Amygdala (tissue), 56 donors: ENCODE measurements at places on chromosomes 4 and X.

- no peak for DNase-seq
Measured at GRCh38 chr4:10761903-10762302, 77.3 kb upstream of the CLNK start.

DNA sequence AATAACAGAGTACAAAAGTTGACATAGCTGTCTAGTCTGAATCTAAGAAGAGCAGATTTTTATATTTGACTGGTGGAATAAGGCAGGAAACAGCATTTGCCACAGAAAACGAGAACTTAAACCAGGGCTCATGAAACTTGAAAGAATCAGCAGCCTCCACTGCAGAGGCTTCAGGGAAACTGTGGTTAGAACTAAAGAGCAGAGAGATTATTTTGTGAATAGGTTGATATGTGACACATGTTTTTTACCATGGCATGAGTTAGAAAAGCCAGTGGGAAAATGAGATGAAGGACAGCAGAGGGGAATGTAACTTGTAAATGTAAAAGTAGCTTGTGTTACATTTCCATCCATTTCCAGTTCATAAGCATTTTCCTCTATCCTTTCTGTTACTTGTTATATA, 63.7 kb upstream of the CAMK2D start:
- DNase-seq = no peak

DNA sequence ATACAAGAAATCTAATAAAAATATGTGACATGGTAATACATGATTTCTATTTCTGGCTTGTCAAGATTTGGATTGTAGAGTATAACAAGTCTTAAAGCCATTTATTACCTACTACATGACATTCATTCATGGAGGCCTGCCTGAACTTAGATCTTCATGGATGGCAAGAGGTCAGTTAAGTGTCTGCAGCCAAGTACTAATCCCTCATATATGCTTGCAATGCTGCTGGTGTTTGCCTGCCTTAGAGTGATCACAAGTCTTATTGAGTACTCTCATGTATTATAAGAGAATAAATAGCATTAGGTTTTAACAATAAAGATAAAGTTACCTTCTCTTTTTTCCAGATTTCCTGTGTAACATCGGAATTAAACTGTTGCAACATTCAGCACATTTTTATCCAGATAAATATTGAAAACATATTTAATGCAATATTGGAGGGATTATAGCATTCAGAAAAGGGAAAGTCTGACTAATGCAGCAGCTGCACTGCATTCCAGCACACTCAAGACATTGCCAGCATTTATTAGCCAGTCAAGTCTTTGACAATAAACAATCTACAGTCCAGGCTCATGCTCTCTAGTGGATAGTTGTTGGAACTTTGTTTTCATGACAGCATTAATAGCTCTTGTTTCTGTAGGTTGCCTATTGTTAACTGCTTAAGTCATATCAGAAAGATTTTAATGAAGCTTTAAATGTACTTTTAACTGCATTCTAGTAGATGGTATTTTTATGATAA, 737.1 kb downstream of the FAT4 start:
- DNase-seq = peak; percentile 31

DNA sequence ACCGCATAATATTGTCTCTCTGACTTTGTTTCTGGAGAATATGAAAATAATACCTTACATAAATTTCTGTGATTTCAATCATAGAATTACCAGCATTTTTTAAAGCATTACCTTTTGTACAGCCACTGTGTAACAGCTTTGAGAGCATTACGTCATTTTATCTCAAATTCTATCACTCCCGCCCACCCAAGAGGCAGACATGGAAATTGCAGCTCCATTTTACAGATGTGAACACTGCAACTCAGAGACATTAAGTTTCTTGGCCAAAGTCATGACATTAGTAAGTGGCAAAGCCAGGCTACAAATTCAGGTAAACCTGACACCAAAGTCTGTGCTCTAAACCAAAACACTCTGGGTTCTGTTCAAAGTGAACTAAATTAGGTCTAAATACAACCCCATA, 33.6 kb upstream of the KDR start:
- no peak for DNase-seq

DNA sequence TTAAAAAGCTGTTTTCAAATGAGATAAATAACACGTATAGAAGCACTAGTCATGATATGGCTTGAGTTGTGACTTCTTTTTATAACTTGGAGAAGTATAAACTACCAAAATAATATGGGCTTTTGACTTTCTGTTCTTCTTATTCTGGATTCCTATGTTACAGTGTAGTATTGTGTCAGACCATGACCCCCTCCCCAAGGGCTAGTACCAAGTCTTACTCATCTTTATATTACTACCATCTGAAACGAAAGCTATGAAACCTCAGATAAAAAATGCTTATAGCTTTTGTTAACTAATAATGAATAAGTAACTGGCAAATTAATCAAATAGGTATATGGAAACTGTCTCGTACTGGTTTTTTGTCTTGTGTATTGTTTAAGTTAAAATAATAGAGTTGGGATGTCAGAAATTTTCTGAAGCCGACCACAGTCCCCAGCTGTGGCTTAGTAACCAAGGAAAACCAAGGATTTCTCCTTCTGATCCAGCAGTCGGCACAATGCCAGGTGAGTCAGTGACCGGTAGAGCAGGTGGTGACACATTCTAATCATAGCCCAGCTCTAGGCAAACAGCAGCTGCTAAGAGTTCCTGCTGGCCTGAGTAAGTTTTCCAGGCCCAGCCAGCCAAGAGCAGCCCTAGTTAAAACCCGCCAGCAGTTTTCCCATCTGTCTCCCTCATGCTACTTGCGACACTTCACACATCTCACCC, 163.3 kb upstream of the PRDX4 start:
- DNase-seq = no peak

- no peak for DNase-seq
Measured at GRCh38 chrX:133418588-133418987, 3.3 kb upstream of the GPC4 start.

DNA sequence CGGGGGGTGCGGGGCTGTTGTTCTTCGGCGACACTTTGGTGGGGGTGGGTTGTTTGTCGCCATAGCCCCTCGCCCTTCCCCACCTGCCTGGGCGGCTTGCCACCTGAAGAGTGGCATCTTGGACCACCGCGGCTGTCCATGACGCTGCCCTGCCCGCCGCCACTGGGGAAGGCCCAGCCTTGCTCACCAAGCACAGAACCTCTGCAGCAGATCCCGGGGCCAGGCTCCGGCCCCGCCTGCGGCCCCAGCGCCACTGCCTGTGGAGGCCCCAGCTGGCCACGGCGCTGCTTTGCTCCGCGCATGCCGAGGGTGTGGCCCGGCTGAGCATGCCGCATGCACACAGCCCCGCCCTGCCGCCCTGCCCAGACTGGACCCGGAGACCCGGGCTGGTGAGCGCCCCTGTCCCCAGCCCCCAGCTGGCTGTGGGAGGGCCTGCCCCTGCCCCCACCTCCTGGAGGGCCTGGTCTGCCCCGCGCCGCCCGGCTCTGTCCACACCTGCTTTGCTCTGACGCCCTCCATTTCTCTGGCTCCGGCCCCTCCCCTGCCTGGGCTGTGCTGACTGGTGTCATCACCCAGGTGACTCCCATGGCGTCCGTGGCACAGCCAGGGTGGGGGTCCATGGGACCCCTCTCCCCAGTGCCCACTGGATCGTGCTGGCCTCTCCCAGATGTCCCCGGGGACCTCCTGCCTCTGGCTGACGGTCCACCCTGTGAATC, 5.3 kb downstream of the NAT8L start:
- DNase-seq = no peak

DNA sequence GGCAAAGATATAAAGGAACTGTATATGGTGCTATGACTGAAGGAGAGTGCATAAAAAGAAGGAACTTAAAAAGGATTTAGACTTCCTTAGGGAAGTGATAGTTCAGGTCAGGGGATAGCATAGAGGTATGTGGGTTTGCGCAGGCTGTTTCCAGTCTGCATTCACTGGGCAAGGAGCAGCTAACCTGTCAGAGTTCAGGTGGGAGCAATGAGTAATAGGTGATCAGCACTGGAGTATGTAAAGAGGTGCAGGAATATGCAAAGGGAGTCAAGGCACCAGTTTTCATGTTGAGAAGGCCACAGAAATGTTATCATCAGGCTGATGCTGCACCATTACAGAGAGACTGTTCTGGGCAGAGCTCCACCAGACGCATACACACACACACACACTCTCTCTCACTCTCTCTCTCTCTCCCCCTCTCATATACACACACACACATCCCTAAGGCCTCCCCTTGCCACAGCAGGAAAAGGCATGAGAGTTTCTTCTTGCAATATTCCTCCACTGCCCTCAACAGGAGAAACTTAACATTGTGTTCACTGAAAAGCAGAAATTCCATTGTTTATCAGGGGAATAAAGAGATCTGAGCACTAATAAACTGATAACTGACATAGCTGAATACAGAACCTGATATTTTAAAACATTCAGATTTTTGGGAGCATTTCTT, 256.4 kb upstream of the GRID2 start:
- DNase-seq = no peak

DNA sequence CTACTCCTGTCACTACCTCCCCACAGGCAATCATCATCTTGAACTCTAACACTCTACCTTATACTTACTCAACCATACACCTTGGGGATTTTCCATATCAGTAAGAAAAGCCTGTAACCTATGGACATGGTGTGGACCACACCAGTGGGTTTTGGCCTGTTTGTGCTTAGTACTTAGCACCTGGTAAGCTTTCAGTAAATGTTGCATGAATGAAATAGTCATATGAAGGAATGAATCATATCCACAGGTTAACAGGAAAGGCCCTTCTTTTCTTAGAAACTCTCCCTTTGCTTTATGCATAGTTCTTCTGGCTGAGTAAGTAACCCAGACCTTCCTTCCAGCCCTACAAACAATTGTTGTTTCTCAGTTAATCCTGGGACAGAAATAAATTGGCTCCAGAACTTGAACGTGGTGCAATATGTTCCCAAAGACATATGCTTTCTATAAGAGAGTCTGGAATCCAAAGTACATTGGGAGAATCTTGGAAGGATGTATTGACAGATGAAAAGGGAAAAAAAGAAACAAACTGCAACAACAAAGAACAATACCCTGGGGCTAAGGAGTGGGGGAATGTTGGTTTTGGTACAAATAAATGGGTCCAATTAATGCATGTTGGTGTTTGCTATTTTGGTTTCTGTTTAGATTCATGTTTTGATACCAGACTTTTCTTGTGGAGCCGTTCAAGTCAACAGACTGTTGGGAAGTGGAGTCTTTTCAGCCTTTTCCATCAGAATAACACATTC, 27.8 kb downstream of the RASL11B start:
- DNase-seq = no peak

- DNase-seq = no peak
Measured at GRCh38 chr4:83885256-83886182, 349.6 kb downstream of the GPAT3 start.

DNA sequence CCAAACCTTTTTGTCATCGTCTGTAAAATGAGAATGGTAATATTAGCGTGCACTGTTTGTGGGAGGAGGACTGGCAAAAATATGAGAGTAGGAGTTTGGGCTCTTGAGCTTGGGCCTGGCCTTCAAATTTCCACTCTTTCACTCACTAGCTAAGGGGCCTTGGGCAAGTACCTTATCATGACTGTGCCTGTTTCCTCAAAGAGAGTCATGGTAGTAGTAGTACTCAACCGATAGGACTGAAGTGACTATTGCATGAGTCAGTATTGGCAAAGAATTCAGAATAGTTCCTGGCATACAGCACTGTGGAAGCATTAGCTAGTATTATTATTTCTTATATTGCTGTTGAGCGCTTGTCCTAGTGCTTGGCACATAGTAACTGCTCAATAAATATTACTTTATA, 16.0 kb upstream of the RBM3 start:
- DNase-seq = no peak

DNA sequence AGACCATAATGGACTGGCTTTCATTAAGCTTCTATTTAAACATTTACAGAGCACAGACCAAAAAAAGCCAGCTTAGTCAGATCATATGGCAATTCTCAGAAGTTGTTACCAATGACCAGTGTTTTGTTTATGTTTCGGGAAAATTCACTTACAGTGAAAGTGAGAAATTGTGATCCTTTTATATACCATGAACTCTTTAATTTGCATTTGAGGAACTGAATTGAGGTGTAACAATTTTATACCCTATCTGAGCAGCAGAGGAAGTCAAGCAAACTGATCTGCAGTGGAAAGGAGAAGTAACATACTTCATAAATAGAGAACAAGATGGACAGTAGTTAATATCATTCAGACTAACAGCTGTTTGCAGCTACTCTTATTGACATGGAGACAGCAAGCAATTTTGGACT, 97.1 kb downstream of the TMA16 start:
- no peak for DNase-seq

DNA sequence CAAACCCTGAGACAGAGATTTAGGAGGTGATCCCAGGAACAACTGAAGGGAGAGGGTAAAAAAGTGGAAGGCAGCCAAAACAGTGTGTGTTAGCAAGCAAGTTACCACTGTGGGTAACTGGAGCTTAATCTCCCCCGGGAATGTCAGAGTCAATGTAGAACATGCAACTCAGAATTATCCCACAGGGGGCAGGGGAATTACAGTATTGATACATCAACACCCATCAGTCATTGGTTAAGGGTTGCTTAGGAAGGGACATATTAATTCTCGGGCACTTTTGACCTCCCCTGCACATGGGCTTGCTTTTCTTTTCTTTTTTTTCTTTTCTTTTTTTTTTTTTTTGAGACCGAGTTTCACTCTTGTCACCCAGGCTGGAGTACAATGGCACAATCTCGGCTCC, 29.3 kb downstream of the CXorf58 start:
- DNase-seq = no peak

- no peak for DNase-seq
Measured at GRCh38 chr4:39528061-39528465, 824 bp upstream of the UGDH start.

GRCh38 chr4:55169352-55169961, 44.1 kb upstream of the KDR start:
- DNase-seq = no peak

GRCh38 chr4:89506866-89507491, 199.4 kb upstream of the GPRIN3 start:
- no peak for DNase-seq

DNA sequence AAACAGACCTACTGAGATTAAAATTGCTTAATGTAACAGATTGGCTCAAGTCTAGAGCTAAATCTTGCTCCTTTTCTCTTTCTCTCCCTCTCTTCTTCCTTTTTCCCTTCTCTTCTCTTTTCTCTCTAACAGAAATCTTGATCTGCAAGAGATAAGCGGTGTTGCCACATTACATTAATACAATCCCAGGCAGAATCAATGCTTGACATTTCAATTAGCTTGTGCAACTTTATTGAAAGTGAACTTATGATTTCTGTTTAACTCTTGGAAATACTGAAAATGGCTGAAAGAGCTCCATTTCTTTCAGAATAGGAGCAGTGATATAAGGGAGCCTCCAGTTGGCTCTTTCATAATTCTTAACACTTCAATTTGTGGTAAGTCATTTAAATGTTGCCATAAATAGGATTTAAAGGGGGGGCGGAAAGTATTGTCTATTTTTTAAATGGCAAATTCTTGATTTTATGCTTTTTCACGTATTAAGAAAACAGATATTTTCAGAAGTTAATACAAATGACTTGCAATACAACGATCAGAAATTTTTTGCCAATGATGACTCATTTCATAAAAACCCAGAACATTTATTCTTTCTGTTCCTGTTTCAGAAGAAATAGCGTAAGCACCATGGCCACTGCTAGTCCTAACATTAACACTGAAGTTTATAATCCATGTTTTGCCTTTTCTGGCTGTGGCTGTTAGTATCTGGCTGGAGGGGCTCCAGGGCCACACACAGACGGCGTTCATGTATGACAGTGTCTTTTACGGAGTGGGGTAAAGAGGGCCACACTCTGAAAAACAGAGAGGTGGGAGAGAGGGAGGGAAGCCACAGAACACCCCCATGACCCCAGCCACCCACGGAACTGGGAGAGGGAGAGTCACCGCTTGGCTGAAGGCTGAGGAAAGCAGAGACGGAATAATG, 115.7 kb upstream of the FAT1 start:
- DNase-seq = no peak

- DNase-seq = no peak
Measured at GRCh38 chr4:7472442-7473013, 37.8 kb upstream of the PSAPL1 start.
